ENCODE measurements at places on chromosomes 7 and 10. TPM values are rescaled to one million over a fixed set of nuclear protein-coding genes. Genes with fewer than 3 reads are reported as not detected.

AKR1D1 gene
- total RNA-seq = not detected

SMO gene
- total RNA-seq = 40.4 TPM

ITGB8 gene
- 497 TPM for total RNA-seq

SLC26A3 gene
- not detected for total RNA-seq

UNCX gene
- total RNA-seq = not detected

KNDC1 gene
- 5.7 TPM for total RNA-seq

GRCh38 chr10:31358688-31359330 is 39.8 kb downstream of the ZEB1 start:
- DNase-seq = no peak

GRCh38 chr7:155709453-155709852 is 65.0 kb downstream of the RBM33 start:
- no peak for DNase-seq

- DNase-seq = no peak
Observed at GRCh38 chr7:3998060-3998459, 684.0 kb upstream of the FOXK1 start.

- DNase-seq = no peak
Observed at GRCh38 chr10:75127471-75127870, 16.0 kb downstream of the SAMD8 start.

DNA sequence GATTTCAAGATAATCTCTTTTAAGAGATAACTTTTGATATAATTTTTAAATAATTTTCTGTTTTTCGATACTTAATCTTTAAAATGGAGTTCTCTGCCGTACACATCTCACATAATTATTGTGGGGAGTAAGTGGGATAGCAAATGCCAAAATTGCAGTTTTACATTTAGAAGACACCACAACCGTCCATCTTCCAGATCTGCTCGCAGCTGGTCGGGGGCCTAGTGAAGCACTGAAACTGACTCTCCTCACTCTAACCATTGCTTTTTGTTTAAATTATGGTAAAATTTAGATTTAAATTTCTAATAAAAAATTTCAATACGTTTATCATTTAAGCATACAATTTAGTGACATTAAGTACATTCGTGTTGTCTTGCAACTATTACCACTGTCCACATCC is 94.2 kb downstream of the PRR15 start:
- DNase-seq = no peak

DNA sequence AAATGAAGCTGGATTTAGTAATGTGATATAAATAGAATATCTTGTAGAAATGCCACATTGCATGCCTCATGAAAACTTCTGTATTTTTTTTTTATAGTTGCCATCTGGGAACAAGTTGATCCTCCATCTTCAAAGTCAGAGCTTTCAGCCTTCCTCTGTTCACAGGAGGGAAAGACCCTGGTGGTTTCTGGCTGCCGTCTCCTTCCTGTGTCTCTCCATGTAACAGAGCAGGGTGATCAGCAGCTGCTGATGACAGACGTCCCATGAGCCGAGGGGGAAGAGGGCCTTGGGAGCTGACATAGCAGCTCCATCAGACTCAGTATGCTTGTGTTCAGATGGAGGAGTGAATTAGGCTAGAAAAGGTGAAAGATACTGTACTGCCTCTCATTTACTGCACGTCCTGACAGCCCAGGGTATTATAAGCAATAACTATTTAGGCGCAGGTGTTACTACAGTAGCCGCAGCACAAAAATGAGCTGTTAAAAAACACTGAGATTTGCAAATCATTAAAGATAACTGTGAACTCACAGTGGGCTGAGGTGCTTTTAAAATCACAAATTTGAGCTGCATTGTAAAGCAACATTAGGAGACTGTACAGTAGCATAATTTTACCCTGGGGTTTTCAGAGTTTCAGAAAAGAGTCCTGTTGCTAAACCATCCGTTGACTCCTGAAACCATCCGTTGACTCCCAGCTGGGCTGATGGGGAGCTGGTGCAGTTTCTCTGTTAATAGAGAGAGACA is 103.3 kb downstream of the CFAP58 start:
- no peak for DNase-seq

- DNase-seq = no peak
Observed at GRCh38 chr10:4696186-4696585, 129.8 kb upstream of the AKR1E2 start.

DNA sequence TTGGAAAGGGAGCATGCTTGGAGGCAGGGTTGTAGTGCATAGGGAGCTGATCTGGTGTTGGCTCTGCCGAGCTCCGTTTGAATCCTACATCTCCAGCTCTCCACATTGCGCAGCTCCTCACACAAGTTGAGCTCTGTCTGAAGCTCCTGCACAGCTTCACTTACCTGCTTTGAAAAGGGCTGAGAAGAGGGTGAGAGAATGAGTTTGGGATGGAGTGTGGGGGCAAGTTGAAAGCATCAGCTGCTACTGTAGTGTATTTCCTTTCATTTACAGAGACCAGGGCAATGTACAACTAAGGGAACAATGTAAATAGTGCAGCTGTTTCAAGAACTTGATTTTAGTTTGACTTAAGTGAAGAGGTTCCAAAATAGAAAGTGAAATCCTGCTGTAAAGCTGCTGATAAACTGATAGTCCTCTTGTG is 88.5 kb downstream of the VTI1A start:
- DNase-seq = no peak

- DNase-seq = no peak
Observed at GRCh38 chr10:93876381-93876780, 17.4 kb upstream of the SLC35G1 start.

DNA sequence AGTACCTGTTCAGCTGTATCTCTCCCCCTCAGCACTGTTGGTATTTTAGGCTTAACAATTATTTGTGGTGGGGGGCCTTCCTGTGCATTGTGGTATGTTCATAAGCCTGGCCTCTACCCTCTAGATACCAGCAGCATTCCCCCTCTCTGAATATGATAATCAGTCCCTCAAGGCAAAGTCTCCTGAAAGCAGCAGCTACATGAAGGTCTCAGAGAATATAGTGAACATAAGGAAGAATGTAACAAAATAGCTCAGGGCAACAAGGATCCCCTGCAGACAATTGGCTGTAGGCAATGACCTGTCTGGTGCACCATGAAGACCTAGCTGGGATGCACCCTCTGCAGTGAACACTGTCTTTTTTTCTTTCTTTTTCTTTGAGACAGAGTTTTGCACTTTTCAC is 86.4 kb downstream of the CTBP2 start:
- no peak for DNase-seq

All from tibial nerve (tissue), 4 donors.